Endothelial cell (in vitro differentiated cells): ENCODE measurements at places on chromosomes 6 and 20. TPM values are rescaled to one million over a fixed set of nuclear protein-coding genes. Genes with fewer than 3 reads are reported as not detected.
A peak's percentile ranks its signal among the peaks of the same experiment; 100 is the strongest.

The HTR1B gene
- total RNA-seq: 0.33 TPM

GRCh38 chr20:1336699-1337367 lies 7.9 kb upstream of the SDCBP2 start:
- H3K27me3 ChIP-seq: peaks cover 5% of the 10 kb centered on the region
- H3K36me3 ChIP-seq: no peaks in the 10 kb centered on the region
- H3K4me3 ChIP-seq: no peak overlapping the region
- H3K27ac ChIP-seq: peak overlapping the region; percentile 82

The NMBR gene
- total RNA-seq: not detected

The DEF6 gene
- 24.0 TPM for total RNA-seq

DNA sequence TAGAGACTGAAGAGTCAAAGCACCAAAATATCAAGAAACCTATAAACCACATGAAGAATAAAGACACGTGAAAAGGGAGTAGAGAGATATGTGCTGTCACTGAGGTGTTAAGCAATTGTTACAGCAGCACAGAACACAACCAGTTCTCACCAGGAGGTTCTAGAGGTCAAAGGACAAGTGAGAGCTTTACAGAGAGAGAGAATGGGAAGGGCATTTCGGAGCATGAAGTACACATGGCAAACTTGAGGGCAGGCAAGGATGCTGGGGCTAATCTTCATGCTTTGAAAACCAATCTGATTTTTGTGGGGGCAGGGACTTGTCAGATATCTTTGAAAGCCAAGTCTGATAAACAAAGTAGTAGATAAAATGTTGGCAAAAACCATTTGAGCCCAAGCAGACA lies 142.3 kb upstream of the NRSN1 start:
- DNase-seq: no peak
- H3K4me1 ChIP-seq: peaks cover 7% of the 10 kb centered on the region
- no peaks in the 10 kb centered on the region for H3K36me3 ChIP-seq
- no peak overlapping the region for H3K27ac ChIP-seq

The ANKRD66 gene
- not detected for total RNA-seq

GRCh38 chr20:34710568-34710839 lies 6.4 kb downstream of the TP53INP2 start:
- peaks cover 10% of the 10 kb centered on the region for H3K27me3 ChIP-seq
- peaks cover 41% of the 10 kb centered on the region for H3K36me3 ChIP-seq
- peaks cover 35% of the 10 kb centered on the region for H3K4me1 ChIP-seq
- H3K27ac ChIP-seq: peak overlapping the region; percentile 13

DNA sequence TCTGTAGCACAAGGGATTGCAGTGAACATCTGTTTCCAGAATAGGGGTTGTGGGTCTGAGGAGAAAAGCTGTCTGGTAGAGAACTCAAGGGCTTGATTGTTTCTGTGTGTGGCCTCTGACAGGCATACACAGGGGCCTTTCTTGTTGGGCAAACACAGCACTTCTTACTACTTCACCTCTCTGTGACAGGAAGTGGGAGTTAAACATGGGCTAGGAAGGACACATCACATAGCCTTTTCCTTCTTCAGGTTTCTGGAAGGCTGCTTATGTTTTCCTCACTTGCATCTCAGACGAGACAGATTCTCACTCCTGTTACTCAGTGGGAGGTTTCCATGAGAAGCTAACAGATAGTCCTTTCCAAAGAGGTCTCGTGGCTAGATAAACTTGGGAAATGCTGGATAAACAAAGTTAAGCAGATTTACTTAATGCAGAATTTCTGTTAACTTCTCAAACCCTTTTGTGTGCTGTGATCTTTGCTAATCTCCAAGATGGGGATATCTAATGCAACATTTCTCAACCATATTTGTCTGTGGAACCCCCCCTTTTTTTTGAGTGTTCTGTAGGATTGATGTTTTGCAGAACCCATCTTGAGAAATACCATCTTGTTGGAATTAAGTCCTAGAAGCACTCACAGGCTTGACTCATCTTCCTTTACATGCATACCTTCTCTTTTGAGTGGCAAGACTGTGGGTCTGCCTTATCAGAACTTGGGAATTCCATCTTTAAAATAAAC lies 41.9 kb upstream of the RNF8 start:
- no peaks in the 10 kb centered on the region for H3K27me3 ChIP-seq
- H3K4me1 ChIP-seq: peaks cover 17% of the 10 kb centered on the region
- peaks cover 18% of the 10 kb centered on the region for H3K36me3 ChIP-seq

The OR2H2 gene
- total RNA-seq: not detected

The FAM8A1 gene
- total RNA-seq: 7.6 TPM
